Upper lobe of right lung (tissue), 1 donor: ENCODE measurements at places on chromosomes 7 and 10.

- peaks cover 12% of the 10 kb centered on the region for H3K36me3 ChIP-seq
- H3K4me3 ChIP-seq = no peak overlapping the region
- H3K27ac ChIP-seq = no peak overlapping the region
- peaks cover 11% of the 10 kb centered on the region for H3K4me1 ChIP-seq
- H3K27me3 ChIP-seq = peaks cover 31% of the 10 kb centered on the region
- DNase-seq = no peak
Measured at GRCh38 chr10:100560248-100560647, 24.5 kb downstream of the HIF1AN start.

- no peaks in the 10 kb centered on the region for H3K27me3 ChIP-seq
- H3K4me3 ChIP-seq = no peak overlapping the region
- peaks cover 39% of the 10 kb centered on the region for H3K4me1 ChIP-seq
- no peak overlapping the region for H3K27ac ChIP-seq
- no peak for DNase-seq
- peaks cover 6% of the 10 kb centered on the region for H3K36me3 ChIP-seq
Measured at GRCh38 chr7:30800785-30801252, 29.6 kb downstream of the MINDY4 start.

GRCh38 chr7:36469236-36469635, 79.6 kb downstream of the ANLN start:
- no peak for DNase-seq
- no peaks in the 10 kb centered on the region for H3K4me1 ChIP-seq
- no peak overlapping the region for H3K27ac ChIP-seq
- H3K36me3 ChIP-seq = no peaks in the 10 kb centered on the region
- H3K27me3 ChIP-seq = no peaks in the 10 kb centered on the region

DNA sequence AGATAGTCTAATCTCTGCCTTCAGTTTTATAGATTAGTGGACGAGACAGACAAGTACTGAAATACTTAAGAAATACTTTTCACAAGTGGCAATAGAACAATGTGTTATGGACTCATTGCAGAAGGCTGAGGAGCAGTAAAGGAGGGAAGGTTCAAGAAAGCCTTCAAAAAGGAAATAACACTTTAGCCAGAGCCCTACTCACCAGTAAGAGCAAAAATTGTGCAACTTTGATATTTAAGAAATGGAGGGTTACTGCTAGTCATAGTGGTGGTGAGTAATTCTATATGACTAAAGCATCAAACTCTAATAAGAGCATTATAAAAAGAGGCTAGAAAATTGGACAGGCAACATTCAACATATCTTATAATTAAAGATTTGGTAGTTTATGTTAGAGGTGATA, 28.8 kb downstream of the PTPN12 start:
- peaks cover 1% of the 10 kb centered on the region for H3K36me3 ChIP-seq
- peaks cover 56% of the 10 kb centered on the region for H3K4me1 ChIP-seq

DNA sequence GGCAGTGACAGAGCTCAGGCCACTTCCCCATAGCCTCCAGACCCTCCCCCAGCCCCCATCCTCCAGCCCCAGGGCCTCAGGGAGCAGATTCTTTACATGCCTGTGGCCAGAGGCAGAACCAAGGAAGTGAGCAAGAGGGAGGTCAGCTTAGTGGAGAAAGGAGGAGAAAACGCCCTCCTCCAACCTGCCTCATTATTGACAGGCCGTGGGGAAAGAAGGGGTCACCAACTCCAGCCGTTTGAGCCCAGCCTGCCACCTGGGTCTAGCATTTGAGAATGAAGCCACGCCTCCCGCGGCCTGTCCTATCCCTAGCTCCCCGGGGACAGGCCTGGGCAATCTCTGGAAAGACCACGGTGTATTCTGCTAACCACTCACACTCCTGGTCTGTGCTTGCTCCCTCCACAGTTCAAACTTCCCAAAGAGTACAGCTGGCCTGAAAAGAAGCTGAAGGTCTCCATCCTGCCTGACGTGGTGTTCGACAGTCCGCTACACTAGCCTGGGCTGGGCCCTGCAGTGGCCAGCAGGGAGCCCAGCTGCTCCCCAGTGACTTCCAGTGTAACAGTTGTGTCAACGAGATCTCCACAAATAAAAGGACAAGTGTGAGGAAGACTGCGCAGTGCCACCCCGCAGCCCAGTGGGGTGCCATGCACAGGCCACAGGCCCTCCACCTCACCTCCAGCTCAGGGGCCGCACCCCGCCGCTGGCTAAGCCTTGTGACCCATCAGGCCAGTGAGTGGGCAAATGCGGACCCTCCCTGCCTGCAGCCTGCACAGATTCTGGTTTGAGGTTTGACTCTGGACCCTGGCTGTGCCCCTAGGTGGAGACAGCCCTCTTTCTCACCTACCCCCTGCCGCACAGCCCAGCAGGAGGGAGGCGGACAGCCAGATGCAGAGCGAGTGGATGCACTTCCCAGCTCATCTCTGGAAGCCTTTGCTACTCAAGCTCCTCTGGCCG, 14.3 kb upstream of the TRIM8 start:
- H3K27me3 ChIP-seq = no peaks in the 10 kb centered on the region
- peaks cover 7% of the 10 kb centered on the region for H3K36me3 ChIP-seq
- H3K4me3 ChIP-seq = no peak overlapping the region
- DNase-seq = peak; percentile 62
- peaks cover 77% of the 10 kb centered on the region for H3K4me1 ChIP-seq
- peak overlapping the region; percentile 88 for H3K27ac ChIP-seq

DNA sequence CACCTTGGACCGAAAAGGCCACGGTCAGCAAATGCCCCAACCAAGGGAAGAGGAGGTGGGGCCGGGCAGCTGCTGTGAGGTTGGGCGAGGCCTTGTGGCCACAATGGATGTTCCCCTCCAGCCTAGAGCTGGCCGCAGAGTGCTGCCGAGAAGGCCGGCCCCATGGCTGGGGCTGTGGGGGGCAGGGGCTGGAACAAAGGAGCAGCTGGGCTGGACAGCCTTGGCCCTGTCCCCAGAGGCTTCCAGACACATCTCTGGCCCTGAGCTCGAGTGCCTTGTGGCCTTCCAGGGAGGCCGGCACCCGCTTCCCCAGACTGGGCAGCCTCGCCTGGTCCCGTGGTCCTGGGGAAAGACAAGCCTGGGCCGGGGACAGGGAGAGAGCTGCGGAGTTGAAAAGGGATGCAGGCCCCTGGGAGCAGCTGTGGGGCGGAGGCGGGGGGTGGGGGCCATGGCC, 88.0 kb downstream of the PDGFA start:
- no peaks in the 10 kb centered on the region for H3K4me1 ChIP-seq
- H3K36me3 ChIP-seq = no peaks in the 10 kb centered on the region
- no peak overlapping the region for H3K4me3 ChIP-seq
- no peaks in the 10 kb centered on the region for H3K27me3 ChIP-seq

DNA sequence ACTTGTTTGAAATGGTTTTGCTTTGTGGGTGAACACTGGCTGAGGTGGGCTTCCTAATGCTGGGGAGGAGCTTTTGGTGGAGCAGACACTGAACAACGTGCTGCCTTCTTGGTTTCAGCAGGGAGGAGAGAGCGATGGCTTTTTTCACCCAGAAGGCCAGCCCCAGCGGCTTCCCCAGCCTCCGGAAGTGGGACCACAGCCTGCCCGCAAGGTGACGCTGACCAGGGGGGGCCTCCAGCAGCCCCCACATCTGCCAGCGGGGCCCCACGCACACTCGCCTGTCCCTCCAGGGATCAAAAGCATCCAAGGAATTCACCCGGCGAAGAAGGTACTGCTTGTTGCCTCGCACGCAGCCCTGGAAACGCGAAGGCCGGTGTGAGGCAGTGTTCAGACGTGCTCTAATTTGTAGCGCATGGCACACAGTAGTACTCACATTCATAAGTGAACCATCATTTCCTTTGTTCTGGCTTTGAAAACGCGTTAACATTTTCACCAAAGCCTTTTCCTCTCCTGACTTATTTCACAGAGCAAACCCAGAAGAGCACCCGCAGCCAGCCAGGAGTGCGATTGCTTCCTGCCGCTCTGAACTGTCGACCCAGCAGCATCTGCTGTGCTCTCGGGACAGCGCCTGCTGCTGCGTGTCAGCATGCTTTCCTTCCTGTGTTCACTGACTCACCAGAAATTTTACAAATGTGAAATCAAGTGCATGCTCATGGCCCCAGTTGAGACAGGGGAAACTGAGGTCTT, 48.4 kb downstream of the SHH start:
- H3K27ac ChIP-seq = peak overlapping the region; percentile 48
- H3K4me3 ChIP-seq = no peak overlapping the region
- DNase-seq = no peak
- H3K4me1 ChIP-seq = peaks cover 26% of the 10 kb centered on the region

DNA sequence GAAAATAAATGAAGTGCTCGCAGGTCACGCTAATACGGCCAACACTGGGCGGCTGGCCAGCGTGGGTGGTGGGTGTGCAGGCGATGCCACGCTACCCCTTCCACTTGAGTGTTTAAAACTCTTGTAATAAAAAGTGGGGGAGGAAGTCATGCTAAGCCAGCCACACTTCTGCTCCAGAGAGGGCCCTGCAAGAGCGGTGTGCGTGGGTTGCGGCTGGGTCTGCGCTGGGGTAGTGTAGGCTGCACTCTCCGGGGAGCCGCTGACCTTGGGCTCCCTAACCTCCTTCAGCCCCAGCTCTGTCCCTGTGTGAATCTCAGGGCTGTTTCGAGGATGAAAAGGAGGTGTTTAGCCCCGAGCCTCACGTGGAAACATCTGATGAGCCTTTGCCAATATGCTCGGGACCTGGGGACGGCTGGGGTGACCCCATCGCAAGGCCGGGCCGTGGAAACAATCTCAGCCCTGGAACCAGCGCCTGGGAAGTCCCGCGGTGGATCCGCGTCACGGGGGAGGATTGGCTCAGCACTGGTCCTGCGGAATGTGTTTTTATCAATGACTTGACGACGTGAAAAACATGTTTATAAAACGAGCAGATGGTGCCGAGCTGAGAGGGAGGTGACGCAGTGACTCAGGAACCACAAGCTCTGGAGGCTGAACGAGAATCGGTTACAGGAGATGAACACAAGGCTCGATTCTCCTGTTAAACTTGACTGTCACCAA, 278.5 kb downstream of the DNAJB6 start:
- H3K36me3 ChIP-seq = no peaks in the 10 kb centered on the region
- no peak overlapping the region for H3K27ac ChIP-seq
- H3K27me3 ChIP-seq = peaks cover 8% of the 10 kb centered on the region
- peak; percentile 36 for DNase-seq
- H3K4me1 ChIP-seq = peaks cover 8% of the 10 kb centered on the region
- no peak overlapping the region for H3K4me3 ChIP-seq

- H3K4me1 ChIP-seq = peaks cover 61% of the 10 kb centered on the region
- no peaks in the 10 kb centered on the region for H3K27me3 ChIP-seq
- H3K4me3 ChIP-seq = peak overlapping the region; percentile 32
- H3K27ac ChIP-seq = peak overlapping the region; percentile 13
Measured at GRCh38 chr10:32051926-32052325, 4.3 kb downstream of the KIF5B start.

DNA sequence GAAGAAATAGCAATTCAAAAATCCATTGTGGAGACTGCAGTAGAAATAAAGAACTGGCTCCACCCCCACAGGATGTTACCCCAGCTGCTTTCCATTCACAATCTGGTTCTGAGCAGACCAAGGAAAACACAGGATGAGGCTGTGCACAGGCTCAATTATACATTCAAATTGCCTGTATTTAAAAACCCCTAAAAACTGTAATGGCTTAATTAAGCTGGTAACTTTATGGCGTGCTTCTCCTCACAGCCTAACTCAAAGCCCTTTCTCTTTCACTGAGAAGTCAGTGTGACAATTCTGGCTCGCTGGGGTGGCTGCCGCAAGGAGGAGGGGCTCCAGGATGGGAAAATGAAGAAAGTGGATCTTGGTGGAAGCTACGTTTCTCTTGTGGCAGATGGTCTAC, 1191.1 kb downstream of the SORCS1 start:
- H3K27ac ChIP-seq = no peak overlapping the region
- no peaks in the 10 kb centered on the region for H3K36me3 ChIP-seq
- DNase-seq = no peak
- no peak overlapping the region for H3K4me3 ChIP-seq
- no peaks in the 10 kb centered on the region for H3K27me3 ChIP-seq
- no peaks in the 10 kb centered on the region for H3K4me1 ChIP-seq

DNA sequence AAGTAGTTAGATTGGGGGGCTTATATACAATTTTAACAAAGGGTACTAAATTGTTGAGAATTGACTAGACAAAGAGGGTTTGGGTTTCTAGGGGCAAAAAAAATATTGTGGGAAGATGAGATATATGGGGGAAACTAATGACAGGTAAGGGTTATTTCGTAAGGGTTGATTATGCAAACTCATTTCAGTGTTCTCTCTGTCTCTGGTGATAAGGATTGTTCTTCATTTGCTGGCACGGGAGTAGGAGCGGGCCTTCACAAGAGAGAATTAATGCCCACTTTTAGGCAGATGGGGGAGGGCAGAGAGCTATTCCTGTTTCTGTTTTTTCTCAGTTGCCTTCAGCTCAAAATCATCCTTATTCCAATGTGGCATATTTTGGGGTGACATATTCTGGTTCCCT, 258.4 kb downstream of the EXOC4 start:
- H3K27ac ChIP-seq = no peak overlapping the region
- H3K4me3 ChIP-seq = no peak overlapping the region
- no peak for DNase-seq
- H3K27me3 ChIP-seq = no peaks in the 10 kb centered on the region

DNA sequence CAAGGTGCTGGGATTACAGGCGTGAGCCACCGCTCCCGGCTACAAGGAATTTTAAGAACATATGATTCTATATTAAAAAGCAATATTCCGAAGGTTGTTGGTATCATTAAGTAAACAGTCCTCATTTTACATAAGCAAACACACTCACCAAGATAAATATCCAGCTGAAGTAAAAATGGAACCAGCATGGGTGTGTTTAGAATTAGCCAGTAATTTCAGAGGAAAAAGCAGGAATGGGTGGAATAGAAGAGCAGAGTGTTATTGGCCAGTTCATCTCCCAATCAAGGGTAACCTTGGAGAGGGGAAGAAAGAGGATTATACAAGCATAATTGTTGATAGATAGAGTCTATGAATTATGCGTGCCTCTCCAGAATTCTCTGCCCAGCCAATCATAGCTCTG, 31.7 kb upstream of the MAT1A start:
- H3K4me1 ChIP-seq = no peaks in the 10 kb centered on the region
- H3K36me3 ChIP-seq = no peaks in the 10 kb centered on the region
- no peaks in the 10 kb centered on the region for H3K27me3 ChIP-seq
- H3K27ac ChIP-seq = no peak overlapping the region

- no peak overlapping the region for H3K4me3 ChIP-seq
- no peaks in the 10 kb centered on the region for H3K4me1 ChIP-seq
- H3K36me3 ChIP-seq = no peaks in the 10 kb centered on the region
- no peaks in the 10 kb centered on the region for H3K27me3 ChIP-seq
- H3K27ac ChIP-seq = no peak overlapping the region
Measured at GRCh38 chr7:118949031-118949430, 724.5 kb downstream of the ANKRD7 start.

DNA sequence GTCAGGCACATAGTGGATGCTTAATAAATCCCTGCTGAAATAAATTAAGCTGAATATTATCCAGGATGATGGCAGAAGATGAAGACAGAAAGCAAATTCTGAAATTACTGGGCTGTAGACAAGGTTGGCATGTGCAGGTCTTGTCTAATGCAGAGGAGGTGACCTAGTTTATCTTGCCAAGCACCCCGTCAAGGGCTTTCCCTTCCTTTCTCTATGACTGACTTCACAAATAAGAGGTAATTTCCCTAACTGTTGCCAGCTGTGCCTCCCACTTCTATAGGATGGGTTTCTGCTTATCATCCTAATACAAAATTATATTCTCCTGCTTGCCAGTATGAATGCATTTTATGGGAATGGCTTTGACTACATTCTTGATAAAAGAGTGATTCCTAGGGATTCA, 38.0 kb downstream of the LHFPL3 start:
- DNase-seq = no peak
- no peak overlapping the region for H3K4me3 ChIP-seq
- H3K27ac ChIP-seq = no peak overlapping the region
- no peaks in the 10 kb centered on the region for H3K27me3 ChIP-seq
